Activated naive CD4-positive, alpha-beta T cell treated with Interleukin-2 at 50 U/mL for 16 hours (primary cell): ENCODE measurements at places on chromosomes 7 and 10.

- DNase-seq = no peak
Observed at GRCh38 chr7:50812841-50813475, 30.3 kb upstream of the GRB10 start.

- DNase-seq = no peak
Observed at GRCh38 chr10:72785409-72785808, 93.5 kb downstream of the MCU start.

GRCh38 chr10:129541200-129541599 lies 74.2 kb downstream of the MGMT start:
- no peak for DNase-seq

GRCh38 chr10:16901106-16901505 lies 83.9 kb upstream of the RSU1 start:
- no peak for DNase-seq

- no peak for DNase-seq
Observed at GRCh38 chr10:3336673-3337293, 164.2 kb upstream of the PITRM1 start.

DNA sequence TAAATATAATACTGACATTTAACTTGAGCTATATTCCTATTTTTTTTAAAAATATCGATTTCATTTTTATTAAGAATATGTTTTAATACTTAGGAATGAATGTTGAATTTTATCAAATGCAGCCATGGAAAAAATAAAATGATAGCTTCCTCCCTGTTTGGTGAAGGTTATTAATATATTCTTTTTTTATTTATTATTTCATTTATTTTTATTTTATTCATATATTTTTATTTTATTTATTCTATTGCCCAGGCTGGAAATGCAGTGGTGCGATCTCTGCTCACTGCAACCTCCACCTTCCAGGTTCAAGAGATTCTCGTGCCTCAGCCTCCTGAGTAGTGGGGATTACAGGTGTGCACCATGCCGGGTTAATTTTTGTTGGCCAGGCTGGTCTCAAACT lies 160.2 kb downstream of the PKD1L1 start:
- DNase-seq = no peak

DNA sequence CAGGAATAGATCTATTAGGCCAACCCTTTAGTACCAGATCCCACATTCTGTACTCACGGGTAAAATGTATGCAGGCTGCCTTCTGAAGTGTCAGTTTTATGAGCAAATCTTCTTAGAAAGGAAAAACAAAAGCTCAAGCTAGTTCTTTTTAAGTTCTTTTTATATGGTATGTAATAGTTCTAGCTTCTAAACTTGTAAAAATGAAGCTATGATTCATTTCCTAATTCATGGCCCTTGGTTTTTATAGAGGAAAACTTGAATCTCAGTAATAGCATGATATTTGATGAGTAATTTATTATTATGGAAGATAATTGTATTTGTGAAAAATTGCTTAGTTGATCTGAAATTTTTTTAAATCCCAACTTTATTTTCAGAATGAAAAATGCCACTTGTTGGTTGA lies 54.3 kb downstream of the SLK start:
- no peak for DNase-seq

DNA sequence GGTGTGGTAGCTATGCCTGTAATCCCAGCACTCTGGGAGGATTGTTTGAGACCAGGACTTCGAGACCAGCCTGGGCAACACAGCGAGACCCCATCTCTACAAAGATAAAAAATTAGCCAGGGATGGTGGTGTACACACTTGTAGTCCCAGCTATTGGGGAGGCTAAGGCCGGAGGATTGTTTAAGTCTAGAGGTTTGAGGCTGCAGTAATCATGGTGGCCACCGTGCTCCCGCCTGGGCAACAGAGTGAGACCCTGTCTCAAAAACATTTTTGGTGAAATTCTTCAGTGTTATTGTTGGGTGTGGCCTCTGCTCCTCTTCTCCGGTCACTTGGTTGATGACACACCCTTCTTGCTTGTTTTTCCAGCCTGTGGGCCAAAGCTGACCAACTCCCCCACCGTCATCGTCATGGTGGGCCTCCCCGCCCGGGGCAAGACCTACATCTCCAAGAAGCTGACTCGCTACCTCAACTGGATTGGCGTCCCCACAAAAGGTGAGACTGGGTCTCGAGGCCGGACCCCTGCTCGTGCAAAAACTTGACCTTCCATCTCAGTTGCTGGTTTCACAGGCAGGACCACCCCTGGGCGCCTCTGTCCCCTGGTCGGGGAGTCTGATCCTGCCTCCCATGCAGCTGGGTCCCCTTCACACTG lies 10.6 kb downstream of the PFKFB3 start:
- DNase-seq = no peak

GRCh38 chr10:124280916-124281315 lies 137.8 kb downstream of the OAT start:
- no peak for DNase-seq
